Stimulated activated CD8-positive, alpha-beta memory T cell treated with anti-CD3 and anti-CD28 coated beads, Interleukin-15, amount 100 ng/mL, for 24 hours (primary cell): ENCODE measurements at places on chromosomes 6 and 20.

GRCh38 chr6:142400495-142400894 lies 98.7 kb downstream of the ADGRG6 start:
- no peak for DNase-seq

DNA sequence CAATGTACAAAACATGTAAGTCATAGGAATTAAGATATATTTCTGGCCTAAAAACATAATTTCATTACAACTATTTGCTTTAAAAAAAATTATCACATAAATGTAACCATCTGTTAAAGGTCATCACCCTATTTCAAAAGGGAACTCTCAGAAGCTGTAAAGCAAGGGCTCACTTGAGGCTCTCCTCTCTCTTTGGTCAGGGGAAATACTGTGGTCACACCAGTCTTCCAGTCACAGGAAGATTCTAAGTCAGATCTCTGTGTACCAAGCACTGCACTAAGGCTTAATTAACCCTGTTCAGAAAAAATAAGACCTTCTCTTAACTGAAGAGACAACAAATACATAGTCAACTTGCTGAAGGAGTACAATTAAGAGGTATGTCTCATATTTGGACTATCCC lies 75.6 kb downstream of the MMS22L start:
- DNase-seq, result no peak

DNA sequence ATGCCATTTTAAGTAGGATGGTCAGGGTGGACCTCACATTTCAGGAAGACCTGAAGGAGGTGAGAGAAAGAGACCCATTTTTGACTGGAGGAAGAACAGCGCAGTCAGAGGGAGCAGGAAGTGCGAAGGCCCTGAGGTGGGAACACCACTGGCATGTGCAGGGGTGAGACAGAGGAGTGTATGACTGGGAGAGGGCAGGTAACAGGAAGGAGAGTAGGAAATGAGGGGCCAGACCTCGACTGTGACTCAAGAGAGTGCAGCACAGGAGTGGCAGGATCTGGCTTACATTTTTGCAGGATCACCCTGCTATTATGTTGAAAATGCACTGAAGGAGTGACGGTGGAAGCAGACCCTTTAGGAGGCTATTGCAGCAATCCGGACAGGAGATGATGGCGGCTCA lies 117.7 kb upstream of the CDYL start:
- DNase-seq, result no peak

DNA sequence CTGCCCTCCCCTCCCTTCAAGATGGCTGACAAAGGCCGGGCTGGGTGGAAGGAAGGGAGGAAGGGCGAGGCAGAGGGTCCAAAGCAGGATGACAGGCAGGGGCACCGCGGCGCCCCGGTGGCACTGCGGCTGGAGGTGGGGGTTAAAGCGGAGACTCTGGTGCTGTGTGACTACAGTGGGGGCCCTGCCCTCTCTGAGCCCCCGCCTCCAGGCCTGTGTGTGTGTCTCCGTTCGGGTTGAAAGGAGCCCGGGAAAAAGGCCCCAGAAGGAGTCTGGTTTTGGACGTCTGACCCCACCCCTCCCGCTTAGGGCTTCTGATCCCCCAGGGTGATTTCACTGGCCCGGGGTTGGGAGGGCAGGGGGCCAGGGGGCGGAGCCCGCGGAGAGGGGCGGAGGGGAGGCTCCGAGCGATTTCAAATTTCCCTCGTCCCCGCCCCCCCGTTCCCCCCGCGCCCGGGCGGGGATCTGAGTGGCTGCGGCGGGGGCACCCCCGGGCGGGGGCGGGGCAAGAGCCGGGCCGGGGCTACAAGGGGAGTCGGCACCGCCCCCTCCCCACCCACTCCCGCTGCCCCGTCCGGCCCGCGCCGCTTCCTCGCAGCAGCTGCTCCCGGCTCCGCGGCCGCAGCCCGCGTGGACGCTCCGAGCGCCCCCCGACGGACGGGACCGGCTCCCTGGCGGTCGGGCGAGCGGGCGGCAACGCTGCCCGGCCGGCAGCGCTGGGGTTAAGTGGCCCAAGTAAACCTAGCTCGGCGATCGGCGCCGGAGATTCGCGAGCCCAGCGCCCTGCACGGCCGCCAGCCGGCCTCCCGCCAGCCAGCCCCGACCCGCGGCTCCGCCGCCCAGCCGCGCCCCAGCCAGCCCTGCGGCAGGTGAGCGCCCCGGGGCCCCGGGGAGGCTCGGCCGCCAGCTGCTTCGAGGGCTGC lies at the start of gene DNMT3B:
DNMT3B (plus strand) TSS at position 555 of the 923 bp plus-strand sequence. CDS start 17,939 bp downstream, outside the sequence.
- peak; percentile 47 for DNase-seq

DNA sequence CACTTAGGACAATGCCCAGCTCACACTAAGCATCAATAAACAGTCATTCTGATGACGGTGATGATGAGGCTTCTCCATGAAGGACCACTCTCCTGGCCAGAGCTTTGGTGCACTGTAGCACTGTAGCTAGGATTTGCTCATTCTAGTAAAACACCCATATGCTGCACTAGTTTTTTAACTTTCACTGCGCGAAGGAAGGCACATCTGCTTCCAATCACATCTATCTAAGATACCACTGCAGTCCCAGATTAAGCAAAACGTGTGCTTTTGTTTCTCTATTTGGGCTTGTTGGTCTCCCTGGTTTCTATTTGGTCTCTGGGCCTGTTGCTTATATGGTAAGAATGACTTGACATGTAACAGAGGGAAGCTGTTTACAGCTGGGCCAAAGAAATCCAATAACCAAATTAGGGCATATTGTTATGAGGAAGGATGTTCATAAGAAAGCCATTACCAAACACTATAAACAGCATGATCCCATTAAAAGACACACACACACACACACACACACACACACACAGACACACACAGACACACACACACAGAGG lies 62.4 kb downstream of the FAM229B start:
- DNase-seq, result no peak

GRCh38 chr6:130434174-130434873 lies 68.5 kb downstream of the TMEM200A start:
- DNase-seq, result no peak

DNA sequence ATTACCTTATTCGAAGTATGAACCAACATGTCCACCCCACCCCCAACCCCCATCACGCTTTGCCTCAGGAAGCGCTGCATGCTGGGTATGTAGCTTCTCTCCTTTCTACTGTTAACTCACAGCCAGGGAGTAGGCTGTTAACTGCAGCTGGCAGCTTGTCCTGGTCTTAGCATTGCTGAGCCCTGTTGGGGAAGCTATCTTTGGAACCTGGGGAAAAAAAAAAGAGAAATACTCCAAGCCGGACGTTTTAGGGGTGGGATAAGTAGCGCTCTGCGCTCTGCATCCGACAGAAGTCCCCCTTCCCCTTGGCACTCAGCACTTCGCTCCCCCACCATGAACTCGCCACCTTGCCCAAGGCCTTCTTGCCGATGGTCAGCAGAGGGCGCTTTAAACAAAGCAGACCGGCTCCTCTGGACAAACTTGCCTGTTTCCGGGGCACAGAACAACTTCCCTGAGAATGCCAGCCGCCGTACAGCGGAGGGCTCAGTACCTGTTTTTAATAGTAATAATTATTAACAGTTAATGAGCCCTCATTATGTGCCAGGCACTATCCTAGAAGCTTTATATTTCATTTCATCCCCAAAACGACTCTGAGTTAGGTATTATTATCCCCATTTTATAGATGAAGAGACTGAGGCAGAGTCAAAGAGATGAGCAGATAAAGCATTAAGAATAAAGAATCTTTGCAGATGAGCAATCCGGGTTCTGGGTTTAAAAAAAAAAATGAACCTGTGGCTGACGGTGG lies 35.2 kb upstream of the MDFI start:
- peak; percentile 28 for DNase-seq

DNA sequence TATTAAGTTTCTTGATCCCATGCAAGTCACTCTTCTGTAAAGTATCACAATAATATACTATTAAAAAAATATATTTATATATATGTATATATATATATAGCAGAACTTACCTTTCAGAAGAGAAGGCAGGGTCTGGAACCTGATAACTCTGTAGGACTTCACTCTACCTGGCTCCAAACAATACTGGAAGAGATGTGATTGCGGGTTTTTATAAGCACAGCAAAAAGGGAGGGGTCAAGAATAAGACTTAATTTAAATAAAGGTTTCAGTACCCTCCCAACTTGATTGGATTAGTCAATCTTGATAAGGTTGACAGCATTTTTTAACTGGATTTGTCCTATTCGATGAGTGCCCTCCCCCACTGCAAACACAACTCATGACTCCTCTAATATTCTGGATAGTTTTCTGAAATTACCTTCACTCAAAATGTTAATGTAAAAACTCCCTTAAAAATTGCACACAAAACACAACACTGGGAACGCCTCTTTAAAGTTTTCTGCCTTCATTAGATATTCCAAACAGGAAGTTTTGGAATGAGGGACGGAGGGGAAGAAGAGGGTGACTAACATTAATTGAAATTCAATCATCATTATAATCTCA lies 4.0 kb upstream of the ZNF217 start:
- no peak for DNase-seq

DNA sequence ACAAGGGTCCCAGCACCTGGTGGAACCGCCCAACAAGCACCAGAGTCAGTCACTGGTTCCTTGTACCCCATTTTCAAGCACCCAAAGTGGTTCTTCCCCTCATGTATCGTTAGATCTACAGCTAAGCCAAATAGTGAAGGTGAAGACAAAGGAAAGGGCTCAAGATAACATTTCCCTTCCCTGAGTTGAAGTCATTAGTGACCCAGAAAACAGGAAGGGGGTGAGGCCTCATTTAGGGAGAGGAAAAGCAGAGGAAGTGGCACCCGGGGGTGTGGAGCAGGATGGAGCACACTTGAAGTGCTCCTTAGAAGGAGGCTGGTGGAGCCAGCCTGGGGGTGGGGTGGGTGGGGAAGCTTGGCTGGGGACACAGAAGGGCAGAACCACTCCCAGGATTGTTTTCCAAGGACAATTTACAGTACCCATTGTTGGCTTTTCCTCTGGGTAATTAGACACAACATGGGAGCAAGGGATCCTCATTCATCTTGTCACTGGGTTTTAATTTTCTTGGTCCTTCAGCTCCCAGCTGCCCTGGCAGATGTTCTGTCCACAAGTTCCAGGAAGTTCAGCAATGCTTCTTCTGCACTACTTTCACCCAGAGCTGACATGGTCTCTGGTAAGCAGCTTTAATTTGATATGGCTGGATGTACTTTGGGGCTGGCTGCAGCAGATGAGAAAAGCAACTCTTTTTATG lies 73.3 kb upstream of the CD93 start:
- DNase-seq, result no peak

- DNase-seq, result no peak
Observed at GRCh38 chr6:75157336-75157735, 48.5 kb downstream of the COL12A1 start.
